ENCODE measurements at places on chromosomes 13 and 19. TPM values are rescaled to one million over a fixed set of nuclear protein-coding genes. Genes with fewer than 3 reads are reported as not detected.

Gene SLC25A41
- total RNA-seq, result not detected

Gene NLRP12
- not detected for total RNA-seq

DNA sequence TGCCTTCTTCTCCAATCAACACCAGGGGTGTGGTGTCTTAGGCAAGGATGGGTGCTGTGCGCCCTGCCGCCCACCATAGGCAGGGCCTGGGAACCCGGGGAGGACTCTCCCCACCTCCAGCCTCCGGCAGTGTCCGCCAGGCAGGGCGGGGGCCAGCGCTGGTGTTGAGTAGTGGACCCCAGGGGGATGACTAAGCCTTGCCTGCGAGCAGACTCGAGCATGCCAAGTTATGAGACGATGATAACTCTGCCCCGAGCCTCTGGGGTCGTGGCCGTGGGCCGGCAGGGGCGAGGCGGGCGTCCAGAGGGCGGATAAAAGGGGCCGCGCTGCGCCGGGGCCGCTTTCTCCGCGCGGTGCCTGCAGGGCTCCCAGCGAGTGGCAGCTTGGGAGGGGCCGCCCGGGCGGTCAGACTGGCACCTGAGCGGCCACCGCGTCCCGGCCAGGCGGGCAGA, at the start of gene MEDAG:
TSS of gene MEDAG (plus strand) at position 340 of the 452 bp plus-strand sequence. CDS start 245 bp downstream, outside the sequence.
- peaks cover 6% of the 10 kb centered on the region for H3K4me1 ChIP-seq
- H3K27me3 ChIP-seq, result peaks cover 52% of the 10 kb centered on the region
- H3K36me3 ChIP-seq, result no peaks in the 10 kb centered on the region
- no peak within 1 kb of the TSS for H3K4me3 ChIP-seq
- DNase-seq, result no peak
- H3K27ac ChIP-seq, result no peak within 1 kb of the TSS

GRCh38 chr13:112619730-112620631, 32.0 kb upstream of the TUBGCP3 start:
- no peak overlapping the region for H3K27ac ChIP-seq
- H3K27me3 ChIP-seq, result peaks cover 5% of the 10 kb centered on the region
- H3K4me1 ChIP-seq, result no peaks in the 10 kb centered on the region
- no peak for DNase-seq
